ENCODE measurements at places on chromosomes 6 and 20.

GRCh38 chr20:62523473-62524203 is 47.8 kb upstream of the GATA5 start:
- no peak for DNase-seq

DNA sequence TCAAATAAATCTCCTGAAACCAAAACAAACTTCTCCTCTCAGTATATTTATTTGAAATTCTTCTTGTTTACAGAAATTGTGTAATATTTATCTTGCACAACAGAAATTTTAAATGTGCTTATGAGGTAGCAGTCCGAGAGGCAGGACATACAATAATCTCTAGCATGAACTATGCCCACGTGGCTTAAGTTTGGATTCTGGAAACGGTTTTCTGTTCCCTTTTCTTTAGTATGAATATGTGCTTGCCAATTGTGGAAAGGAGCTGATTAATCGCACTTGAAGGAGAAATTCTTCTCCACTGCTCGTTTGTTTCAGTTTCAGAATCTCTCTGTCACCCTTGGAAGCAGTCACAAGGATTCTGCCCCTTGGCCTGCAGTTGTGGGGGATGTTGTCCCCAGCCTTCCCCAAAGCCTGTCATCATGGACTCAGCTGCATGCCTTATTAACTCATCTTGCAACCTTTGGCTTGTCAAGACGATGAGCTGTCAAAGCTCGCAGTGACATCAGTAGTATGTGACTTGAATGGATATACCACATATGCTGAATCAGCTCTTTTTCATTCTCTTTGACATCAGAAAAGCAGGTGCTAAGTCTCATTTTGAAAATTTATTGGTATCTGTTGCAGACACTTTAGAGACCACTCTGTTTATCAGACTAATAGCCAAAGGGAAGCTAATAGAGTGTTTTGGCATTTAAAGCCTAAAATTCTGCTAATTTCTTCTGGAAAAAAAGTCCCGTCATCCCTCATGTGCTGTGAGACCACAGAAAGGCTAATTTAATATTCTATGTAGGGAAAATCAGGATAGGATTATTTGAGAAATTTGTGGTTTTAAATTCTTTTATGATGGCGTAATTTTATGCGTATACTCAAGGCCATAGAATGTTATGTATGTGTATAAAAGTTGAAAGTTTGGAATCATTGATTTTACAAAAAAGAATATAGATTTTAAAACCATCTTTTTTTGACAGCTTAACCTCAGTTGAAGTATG is 186.8 kb downstream of the ARID1B start:
- DNase-seq: no peak

GRCh38 chr20:24795436-24795835 is 153.6 kb upstream of the CST7 start:
- DNase-seq: no peak

DNA sequence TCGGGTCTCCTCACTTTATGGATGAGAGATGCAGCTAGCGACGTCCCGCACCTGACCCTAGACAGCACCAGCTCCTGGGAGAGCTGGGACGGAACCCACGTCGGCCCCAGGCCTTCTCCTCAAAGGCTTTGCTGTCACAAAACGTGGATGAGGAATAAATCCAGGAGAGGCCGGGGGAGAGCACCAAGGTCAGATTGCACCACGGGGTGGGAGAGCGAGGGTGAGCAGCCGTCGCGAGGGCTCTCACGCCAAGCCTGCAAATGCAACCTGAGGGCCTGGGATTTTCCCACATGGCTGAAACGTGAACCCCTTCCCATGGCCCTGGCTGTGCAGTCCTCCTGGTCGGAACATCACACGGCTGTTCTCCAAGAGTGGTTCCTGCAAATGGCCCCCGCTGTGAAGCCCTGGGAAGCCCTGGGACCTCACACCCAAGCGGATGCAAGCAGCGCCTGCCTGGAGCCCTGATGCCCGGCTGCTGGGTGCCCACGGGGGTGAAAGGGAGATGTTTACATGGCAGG is 45.3 kb downstream of the DLL1 start:
- no peak for DNase-seq

- DNase-seq: peak; percentile 95
Observed at GRCh38 chr20:36745927-36746659, at the start of gene NDRG3. Gene NDRG3, minus strand, starts transcription at chr20:36746090. Its CDS starts 24,355 bp downstream, at chr20:36721735.

DNA sequence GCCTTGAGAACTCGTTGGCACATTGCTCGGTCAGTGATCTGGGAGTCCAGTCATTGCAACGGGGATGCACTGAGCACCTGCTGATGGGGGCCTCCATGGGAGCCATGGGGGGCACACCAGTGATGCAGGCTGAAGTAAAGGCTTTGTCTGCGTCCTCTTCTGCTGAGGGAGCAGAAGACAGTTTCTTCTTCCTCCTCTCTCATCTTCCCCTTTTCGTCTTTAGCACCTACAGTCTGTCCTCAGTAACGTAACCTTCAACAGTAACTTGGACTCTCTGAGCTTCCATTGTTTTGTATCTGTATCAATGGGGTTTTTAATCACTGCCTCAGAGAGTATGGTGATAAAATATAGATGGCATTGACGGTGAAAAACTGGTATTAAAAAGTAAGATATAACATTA is 240.0 kb downstream of the TMEM242 start:
- no peak for DNase-seq

DNA sequence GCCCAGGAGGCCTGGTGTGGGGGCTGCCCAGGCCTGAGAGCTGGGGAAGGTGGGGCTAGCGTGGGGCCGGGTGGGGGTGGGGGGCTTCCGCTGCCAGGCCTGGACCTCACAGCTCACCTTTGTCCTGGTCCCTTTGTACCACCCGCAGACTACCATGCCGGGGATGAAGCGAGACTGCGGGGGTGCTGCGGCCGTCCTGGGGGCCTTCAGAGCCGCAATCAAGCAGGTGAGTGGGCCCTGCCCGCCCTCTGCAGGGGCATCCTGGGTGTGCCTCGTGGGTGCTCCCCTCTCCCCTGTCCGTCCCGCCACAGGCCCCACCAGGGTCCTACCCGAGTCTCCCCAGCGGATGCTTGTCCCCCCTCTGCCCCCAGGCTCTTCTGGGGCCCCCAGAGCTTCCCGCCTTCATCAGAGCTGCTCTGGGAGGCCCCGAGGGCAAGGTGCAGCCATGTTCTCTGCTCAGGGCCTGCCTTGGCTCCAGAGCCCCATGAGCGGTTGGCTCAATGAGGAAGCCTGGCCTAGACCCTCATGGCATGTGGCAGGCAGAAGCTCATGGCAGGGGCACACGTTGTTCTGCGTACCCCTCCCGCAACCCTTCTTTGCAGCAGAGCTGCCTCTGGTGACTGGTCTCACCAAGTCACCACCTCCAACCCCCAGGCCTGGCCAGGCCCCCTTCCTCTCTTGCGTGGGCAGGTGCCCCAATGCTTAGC is 14.5 kb downstream of the NPEPL1 start:
- no peak for DNase-seq

DNA sequence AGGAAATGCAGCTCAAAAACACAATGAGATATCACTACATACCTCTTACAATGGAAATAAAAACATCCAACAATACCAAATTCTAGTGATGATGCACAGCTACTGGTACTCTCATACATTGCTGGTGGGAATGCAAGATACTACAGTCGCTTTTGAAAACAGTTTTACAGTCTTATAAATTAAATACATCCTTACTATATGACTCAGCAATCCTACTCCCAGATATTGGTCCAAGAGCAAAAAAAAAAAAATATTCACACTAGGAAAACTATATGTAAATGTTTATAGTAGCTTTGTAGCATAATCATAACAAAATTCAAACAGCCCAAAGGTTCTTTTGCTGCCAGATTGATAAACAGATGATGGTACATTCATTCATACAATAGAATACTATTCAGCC is 217.4 kb upstream of the FAM83B start:
- no peak for DNase-seq

GRCh38 chr20:10495173-10495572 is 60.1 kb downstream of the SLX4IP start:
- DNase-seq: no peak

DNA sequence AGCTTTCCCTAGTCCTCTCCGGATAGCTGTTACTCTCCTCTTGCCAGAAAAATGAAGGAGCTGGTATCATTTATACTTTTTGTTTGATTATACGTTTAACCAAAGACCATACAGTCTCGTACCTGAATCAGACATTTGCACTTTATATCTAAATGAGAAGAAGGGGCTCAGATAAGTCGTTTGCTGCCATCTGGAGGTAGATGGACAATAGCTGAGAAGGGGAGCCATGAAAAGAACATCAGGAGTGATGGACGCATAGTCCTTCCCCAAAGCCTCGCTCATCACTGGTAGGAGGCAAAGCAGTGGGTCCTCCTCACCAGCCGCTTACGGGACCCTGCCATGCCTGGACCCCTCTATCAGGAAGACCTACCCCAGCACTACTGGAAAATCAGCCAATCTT is 45.4 kb downstream of the RPF2 start:
- no peak for DNase-seq

- DNase-seq: no peak
Observed at GRCh38 chr6:131641554-131641953, 4.5 kb downstream of the ENPP3 start.

- no peak for DNase-seq
Observed at GRCh38 chr6:45691426-45691825, 313.7 kb upstream of the SUPT3H start.

- peak; percentile 59 for DNase-seq
Observed at GRCh38 chr6:31794866-31795615, 511 bp downstream of the VARS1 start.

DNA sequence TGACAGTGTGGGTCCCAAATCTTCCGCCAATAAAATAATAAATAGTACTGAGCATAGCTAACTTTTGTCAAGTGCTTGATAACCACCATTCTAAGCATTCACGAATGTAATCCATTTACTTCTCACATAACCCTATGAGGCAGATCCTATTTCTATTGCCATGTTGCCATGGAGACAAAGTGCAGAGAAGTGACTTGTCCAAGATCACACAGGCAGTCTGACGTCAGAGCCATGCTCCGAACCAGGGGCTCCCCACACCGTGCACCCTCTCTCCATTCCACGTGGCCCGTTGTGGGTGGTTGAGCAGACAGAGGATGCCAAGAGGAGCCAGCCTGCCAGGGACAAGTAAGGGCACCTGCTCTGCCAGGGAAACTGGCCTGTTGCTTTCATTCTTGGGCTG is 38.9 kb downstream of the CDH22 start:
- DNase-seq: no peak

GRCh38 chr6:121881974-121882667 is 446.7 kb downstream of the GJA1 start:
- DNase-seq: no peak

- no peak for DNase-seq
Observed at GRCh38 chr6:14365393-14365792, 247.8 kb downstream of the CD83 start.

GRCh38 chr20:59324521-59325141 is 24.2 kb downstream of the EDN3 start:
- no peak for DNase-seq

- no peak for DNase-seq
Observed at GRCh38 chr20:31836853-31837608, 8.4 kb downstream of the FOXS1 start.

DNA sequence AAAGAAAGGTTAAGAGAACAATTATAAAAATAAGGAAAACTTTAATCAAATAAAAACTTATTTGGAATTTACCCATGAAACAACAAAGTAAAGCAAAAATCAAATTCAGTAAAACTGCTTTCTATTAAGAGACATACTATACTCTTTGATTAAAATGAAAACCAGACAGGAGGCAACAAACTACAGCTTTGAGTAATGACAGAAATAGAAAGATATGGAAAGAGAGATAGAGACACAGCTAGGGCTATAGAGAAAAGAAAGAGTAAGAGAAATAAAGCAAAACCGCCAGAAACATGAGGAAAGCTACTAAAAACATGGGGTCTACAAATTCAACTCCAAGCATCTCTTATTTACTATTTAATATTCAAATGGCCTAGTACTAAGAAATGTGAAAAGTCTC is 67.6 kb downstream of the PHIP start:
- DNase-seq: no peak

DNA sequence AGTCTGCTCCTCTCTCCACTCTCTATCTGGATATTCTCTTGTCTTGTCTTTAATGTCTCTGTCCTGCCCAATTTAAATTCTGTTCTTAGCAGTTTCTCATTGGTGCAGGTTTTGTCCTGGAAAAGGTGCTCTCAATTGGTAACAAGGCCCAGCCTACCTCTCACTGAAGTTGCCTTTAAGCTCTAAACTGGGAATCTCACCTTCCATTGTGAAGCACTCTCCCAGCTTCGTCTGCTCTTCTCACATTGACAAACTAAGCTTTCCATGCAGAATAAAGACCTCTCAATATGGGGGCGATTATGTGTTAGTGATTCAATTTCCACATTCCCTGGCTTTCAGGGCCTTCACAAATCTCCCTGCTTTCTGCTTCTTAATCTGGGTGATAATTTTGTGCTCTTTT is 1712.2 kb downstream of the GRIK2 start:
- DNase-seq: no peak

DNA sequence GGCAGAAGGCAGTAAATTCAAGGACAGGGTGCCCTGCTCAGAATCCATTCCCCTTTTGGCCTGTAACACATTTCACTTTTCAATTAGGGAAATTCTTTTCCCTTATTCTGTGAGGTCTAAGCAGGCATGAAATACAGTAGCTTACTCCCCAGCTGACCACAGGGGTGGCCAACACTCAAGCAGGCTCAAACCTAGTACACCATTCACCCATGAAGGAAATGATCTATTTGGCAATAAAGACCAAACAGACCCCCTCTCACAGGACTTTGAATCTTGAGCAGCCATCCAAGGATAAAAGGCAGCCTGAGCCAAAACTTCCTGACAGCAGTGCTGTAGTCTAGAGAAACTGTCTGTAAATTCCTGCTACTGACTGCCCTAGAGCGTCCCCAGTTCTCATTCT is 17.7 kb downstream of the PDSS2 start:
- DNase-seq: no peak

- DNase-seq: no peak
Observed at GRCh38 chr6:35181308-35181932, 32.3 kb upstream of the SCUBE3 start.

DNA sequence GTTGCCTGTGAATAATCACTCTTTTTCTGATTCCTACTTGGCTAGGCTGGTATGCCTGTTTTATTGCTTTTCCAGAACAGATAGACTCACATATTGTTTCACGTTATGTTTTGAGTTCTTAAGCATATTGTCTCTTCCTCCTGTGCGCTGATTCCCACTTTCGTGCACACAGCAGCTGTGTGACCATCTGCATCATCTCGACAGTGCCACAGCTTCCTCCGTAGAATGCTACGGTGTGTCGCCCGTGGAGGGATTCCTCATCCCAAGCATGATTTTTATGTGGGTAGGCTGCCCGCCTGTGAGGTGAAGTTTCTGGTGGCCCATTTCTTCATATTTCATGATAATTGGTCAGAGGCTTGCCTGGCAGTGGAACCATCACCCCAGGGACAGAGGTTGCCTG is 31.8 kb downstream of the PLCB4 start:
- no peak for DNase-seq

DNA sequence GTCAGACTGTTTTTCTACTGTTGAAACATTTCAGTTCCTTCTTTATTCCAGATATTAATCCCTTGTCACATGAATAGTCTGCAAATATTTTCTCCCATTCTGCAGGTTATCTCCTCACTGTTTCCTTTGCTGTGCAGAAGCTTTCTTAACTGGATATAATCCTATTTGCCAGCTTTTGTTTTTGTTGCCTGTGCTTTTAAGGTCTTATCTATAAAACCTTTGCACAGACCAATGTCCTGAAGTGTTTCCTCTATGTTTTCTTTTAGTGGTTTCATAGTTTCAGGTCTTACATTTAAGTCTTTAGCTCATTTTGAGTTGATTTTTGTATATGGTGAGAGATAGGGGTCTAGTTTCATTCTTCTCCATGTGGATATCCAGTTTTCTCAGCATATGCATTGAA is 19.2 kb downstream of the NCOA6 start:
- DNase-seq: no peak

GRCh38 chr6:3151691-3152090 is 5.7 kb downstream of the TUBB2A start:
- DNase-seq: peak; percentile 56
